ENCODE measurements at places on chromosomes 2 and 18.
A peak's percentile ranks its signal among the peaks of the same experiment; 100 is the strongest.

- peak; percentile 64 for DNase-seq
Observed at GRCh38 chr2:202034249-202035088, 814 bp downstream of the FZD7 start.

DNA sequence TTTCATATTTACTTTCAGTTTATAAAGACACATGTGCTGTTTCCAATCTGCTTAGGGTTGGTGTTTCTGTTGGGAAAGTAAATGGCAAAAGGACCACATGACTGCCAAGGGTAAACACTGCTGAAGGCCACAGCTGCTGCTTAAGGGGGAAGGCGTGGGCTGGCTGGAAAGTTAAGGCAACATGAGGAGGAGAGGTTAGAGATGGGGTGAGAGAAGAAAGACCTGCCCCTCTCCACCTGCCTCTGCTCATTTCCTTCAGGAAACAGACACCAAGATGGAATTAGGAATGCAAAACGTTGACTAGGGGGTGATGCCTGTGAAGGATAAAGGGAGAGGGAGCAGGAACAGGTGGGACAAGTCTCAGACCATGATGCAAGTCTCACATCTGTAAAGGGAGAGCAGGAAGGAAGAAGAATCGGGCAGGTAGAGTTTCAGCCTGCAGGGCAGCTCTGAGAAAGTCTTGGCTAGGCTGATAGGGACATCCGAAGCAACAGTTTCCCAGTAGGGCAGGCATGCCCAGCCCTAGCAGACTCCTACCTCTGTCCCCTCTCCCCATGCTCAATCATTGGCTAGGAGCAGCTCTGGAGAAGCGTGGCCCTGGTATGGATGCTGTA lies 86.0 kb downstream of the CDC42EP3 start:
- peak; percentile 58 for DNase-seq

DNA sequence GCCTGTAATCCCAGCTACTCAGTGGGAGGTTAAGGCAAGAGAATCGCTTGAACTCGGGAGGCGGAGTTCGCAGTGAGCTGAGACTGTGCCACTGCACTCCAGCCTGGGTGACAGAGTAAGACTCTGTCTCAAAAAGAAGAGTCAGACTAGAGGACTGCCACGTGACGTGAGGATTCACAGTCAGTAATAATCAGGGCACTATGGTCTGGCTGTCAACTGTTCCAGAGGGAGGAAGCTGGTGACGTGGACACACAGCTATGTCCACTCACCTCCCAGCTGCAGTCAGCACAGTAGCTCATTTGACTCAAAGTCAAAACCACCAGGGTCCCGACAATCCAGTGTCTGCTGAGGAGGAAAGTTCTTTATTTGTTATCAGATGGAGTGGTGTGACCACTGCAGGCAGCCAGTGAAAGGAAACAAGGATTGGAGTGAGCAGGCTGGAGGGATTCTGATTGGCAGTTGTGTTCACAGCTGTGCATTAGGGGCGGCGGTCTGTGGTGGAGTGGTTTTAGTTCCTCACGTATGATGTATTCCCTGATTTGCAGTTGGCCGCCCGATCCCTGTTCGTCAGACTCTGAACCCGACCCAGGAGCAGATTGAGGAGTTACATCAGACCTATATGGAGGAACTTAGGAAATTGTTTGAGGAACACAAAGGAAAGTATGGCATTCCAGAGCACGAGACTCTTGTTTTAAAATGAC lies 37.9 kb downstream of the MOGAT1 start:
- peak; percentile 95 for DNase-seq

DNA sequence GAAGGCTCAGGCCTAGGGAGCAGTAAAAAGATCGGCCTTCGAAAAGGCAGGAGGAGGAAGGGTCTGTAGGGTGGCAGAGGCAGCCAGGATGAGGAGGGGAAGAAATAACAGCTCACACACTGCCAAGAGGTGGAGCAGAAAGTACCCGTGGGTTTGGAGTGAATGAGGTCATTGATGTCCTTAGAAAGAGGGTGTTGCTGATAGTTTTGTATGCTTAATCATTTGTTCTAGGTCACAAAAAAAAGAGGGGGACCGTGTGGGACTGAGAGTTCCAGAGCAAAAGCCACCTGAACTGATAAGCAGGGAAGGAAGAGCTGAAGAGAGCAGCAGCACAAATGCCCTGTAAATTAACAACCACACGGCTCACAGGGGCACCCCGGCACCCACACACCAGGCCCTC lies 140.4 kb downstream of the FAM161A start:
- no peak for DNase-seq

GRCh38 chr2:241608881-241609280 lies 28.1 kb downstream of the THAP4 start:
- DNase-seq: peak; percentile 41

DNA sequence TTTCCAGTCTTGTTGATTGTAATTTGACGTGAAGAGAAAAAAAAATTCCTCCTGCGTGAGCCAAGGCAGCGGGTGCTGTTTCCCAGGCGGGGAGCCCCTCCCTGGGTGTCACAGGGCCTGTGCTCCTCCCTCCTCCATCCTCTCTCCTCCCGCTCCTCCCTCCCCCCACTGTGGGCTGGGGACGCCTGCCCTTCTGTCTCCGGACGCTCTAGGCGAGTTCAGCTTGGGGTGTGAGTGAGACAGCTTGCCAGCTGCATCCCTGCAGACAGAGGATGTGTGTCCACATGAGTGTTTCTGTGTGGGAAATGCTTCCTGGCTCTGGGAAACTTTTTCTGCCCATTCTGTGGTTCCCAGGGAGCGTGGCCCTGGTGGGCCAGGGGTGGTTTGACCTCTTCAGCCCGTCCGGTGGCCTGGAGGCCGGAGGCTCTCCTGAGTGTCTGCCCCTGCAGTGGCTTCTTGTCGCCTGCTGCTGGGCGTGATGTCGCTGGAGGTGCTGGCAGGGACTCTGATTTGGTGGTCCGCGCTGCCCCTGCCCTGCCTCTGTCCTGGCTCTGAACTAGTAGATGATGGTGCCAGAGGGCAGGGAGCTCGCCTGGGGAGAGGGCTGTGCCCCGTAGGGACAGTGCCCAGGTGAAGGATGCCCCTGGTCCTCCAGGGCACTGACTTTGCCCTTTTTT lies 96.4 kb downstream of the USP40 start:
- no peak for DNase-seq

DNA sequence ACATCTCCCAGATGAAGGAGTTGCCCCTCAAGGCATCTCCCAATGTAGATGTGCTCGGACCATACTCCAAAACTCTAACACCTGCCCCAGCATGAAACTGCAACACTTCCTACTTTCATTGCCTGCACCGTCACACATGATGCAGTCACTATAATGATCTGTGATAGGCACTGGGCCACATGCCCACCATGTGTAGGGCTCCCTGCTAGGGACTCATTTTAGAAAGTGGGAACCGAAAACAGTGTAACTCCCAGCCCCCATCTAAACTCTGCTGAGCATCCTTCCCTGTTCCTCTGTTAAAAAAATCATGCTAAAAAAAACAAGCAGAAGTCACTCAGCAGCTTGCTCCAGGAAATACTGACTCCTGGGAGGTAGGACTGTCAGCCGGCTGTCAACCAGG lies 496.1 kb upstream of the RAB6C start:
- peak; percentile 25 for DNase-seq

GRCh38 chr2:64329848-64330247 lies 124.1 kb upstream of the LGALSL start:
- DNase-seq: no peak

- DNase-seq: no peak
Observed at GRCh38 chr2:176493909-176494308, 224.7 kb downstream of the MTX2 start.

DNA sequence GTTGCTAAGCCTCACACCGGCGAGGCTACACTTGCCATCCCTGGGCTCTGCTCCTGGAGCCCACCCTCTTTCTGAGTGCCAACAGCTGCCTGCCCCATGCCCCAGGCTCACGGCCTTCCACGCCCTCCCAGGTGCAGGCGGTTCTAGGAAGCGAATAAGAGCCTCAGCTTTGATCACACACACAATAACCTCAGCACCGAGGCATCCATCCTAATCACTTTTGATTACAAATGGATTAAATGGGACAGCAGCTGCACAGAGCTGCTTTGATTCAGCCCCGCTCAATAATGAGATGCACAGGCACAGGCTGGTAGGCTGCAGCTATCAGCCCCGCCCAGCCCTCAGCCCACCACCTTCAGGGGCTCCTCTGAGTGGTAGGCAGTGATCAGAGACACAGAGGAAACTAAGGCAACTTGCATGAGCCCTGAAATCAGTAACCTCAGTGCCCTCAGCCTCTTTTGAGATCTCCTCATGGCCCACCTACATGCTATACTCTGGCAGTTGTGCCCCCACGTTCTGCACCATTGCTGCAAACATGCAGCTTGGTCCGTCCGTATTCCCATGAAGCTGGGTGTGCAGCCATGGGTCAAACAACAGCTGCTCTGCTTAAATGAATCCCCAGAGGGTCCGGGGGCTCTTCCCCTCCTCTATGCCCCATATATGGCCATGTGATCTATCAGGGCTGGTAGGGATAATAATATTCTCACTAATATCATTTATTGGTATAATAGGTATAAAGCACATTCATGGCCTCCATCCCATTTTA lies 171.4 kb downstream of the SETBP1 start:
- no peak for DNase-seq

GRCh38 chr18:41569867-41570266 lies 385.2 kb upstream of the PIK3C3 start:
- no peak for DNase-seq

GRCh38 chr18:36201765-36202164 lies 14.5 kb downstream of the MOCOS start:
- DNase-seq: no peak

DNA sequence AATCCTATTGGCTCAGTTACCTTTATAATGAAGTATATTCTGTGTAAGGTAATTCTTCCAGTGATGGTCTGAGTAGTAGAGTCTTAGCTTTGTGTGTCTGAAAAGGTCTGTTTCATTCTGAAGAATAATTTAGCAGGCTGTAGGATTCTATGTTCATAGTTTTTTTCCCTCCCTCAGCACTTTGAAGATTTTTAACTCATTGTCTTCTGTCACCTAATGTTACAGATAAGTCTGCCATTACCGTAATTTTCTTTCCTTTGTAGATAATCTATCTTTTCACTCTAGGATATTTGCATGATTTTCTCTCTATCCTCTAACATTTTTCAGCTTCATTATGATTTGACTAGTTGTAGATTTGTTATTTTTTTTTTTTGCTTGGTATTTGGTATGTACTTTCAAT lies 22.7 kb downstream of the INSIG2 start:
- no peak for DNase-seq

- no peak for DNase-seq
Observed at GRCh38 chr18:46341986-46342525, 237.9 kb downstream of the HAUS1 start.

GRCh38 chr2:182064019-182064778 lies 78.5 kb downstream of the PPP1R1C start:
- DNase-seq: no peak
